ENCODE measurements at places on chromosomes 7 and 10.
A peak's percentile ranks its signal among the peaks of the same experiment; 100 is the strongest.

DNA sequence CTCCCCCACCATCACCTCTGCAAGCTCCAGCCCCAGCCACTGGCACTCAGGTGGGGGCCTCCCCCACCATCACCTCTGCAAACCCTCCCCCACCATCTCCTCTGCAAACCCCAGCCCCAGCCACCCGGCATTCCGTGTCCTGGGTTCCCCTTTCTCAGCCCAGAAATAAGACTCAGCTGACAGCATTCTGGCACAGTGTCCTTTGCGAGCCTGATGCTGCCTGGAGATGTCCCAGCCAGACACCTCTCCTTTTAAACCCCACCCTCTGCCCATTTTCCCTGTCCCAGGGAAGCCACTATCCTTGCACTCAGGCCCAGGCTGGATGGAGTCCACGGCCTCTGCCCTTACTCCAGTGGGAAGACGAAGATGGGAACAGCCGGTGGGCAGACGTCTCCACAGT, 49.8 kb downstream of the ELFN1 start:
- DNase-seq, result no peak

DNA sequence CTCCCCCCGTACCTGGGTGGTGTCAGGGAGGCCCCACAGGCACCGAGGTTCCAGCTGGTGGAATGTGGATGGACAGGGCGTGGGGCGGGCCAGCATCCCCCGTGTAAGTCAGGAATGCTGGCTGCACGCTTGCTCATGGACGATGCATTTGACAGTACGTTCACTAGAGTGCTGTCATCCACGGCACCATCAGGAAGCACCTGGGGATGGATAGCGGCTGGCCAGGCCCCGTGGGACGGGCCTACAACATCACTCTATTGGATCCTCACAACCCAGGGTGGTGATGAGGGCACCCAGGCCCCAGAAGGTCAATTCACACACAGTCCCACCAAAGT, 63.6 kb downstream of the INSIG1 start:
- DNase-seq, result no peak

GRCh38 chr10:49254556-49255318, 44.2 kb upstream of the C10orf71 start:
- no peak for DNase-seq

GRCh38 chr10:110634527-110635209, 9.5 kb upstream of the RBM20 start:
- no peak for DNase-seq

- DNase-seq, result no peak
Observed at GRCh38 chr10:99389729-99390480, 40.5 kb downstream of the GOT1 start.

GRCh38 chr7:38282081-38282480, 8.6 kb upstream of the TARP start:
- DNase-seq, result no peak

GRCh38 chr10:14063531-14064285, 267.0 kb downstream of the FRMD4A start:
- DNase-seq, result peak; percentile 91

GRCh38 chr10:34241226-34242000, 573.7 kb downstream of the PARD3 start:
- peak; percentile 52 for DNase-seq

DNA sequence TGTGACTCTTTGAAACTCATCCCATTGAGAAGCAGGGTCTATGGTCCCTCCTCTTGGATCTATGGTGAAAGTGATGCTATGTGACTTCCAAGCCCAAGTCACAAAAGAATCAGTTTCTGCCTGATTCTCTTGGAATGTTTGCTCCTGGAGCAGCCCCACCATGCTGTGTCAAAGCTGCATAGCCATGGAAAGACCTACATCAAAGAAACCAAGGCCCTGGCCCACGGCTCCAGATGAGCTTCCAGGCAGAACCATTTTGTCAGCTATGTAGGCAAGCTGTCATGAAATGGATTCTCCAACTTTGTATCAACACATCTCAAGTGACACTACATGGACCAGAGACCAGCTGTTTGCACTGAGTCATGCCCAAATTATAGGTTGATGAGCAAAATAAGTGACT, 77.0 kb downstream of the AASS start:
- no peak for DNase-seq

DNA sequence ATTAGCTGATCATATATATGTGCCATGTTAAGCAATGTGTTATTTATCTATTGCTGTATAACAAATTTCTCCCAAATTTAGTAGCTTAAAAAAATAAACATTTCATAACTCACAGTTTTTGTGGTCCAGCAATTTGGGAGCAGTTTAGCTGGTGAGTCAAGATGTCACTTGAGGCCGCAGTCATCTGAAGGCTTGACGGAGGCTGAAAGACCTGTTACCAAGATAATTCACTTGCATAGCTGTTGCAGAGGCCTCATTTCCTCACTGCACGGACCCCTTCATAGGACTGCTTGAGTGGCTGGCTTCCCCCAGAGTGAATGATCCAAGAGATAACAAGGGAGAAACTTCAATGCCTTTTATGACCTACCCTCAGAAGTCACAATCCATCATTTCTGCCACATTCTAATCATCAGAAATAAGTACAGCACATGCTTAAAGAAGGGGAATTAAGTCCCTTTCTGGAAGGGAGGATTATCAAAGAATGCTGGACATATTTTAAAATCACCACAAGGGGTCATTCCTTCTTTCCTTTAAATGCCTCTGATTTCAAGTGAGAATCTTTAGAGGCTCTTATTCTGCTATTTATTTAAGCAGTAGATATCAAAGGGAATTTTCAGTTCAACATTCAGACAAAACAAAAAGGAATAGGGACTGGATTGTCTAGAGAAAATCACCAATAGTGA, 10.5 kb upstream of the SRPK2 start:
- peak; percentile 44 for DNase-seq

GRCh38 chr10:130986846-130987245, 324.7 kb downstream of the TCERG1L start:
- DNase-seq, result no peak

DNA sequence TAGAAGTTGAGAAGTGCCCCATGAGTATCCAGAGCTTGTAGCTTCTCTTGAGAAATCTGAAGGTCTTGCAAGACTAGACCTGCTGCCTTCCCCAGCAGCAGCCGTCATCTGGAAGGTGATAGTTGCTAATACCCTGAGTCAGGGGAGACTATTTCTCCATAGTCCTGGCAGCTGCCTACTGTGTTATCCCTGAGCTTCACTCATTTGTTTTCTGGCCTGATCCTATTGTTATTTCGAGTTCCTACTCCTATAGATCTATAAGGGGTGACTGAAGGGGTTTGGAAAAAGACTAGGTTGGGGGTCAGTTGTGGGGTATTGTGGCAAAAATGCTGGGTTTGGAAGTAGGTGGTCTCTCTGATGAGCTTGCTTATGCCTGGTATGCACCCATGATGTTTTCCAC, 297.8 kb downstream of the CNTNAP2 start:
- no peak for DNase-seq

- no peak for DNase-seq
Observed at GRCh38 chr10:122281751-122282150, 10.7 kb downstream of the BTBD16 start.

DNA sequence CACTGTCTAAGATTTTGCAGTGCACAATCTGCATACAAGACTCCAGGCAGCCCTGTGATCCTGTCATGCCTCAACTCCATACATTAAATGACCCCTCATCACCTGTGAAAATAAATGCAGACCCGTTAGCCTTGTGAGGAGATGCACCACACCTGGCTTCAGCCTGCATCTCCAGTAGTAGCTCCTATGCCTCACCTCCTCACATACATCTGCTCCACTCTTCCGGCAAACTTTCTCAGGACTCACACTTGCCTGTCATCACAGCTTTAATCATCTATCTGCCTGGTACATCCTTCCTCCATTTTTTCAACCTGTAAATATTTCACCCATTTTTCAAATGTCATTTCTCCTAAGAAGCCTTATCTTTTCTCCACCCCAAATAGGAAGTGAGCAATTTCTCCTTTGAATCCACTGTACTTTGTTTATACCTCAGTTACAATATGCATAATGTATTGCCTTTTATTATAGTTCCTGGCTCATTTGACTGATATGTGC, 39.3 kb upstream of the ABCB5 start:
- DNase-seq, result no peak

- DNase-seq, result peak; percentile 75
Observed at GRCh38 chr7:121076350-121077164, 88.0 kb downstream of the CPED1 start.

- no peak for DNase-seq
Observed at GRCh38 chr7:150410131-150410530, 31.0 kb downstream of the ZNF775 start.

DNA sequence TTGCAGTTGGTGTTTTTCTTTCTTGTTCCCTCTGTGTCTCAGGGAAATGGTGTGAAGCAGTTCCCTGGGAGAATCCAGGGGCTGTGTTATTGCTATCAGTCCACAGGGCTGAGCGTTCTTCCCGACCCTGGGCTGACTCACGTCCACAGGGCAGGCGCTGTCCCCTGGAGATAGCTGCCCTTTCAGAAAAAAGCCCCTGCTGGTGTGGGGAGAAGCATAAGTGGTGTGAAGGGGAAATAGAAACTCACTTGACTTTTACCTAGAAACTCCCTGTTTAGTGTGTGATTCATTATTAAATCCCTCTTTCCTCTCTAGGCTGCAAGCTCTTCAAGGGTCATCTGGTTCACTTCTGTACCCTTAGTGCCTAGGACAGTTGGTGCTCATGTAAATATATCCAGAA, 63.3 kb upstream of the SMNDC1 start:
- no peak for DNase-seq

GRCh38 chr10:6083523-6084475, 5.0 kb upstream of the RBM17 start:
- peak; percentile 23 for DNase-seq

DNA sequence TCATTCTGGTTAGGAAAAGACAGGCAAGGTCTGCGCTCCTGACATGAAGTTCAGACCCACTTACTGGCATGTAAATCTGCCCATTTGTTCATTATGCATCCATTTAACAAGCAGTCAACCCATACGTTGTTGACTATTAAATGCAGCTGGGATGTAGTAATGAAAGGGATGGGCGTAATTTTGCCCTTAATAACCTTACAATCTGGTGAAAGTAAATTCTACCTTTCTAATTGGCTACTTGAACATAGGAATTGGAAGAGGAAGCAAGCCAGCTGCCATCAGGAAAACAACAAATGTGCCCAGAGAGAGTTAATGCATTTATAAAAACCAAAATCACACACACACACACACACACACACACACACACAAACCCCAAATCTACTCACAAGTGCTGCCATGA, 170.2 kb upstream of the PITRM1 start:
- DNase-seq, result no peak

GRCh38 chr10:47247148-47248059, 52.6 kb upstream of the GDF10 start:
- no peak for DNase-seq

DNA sequence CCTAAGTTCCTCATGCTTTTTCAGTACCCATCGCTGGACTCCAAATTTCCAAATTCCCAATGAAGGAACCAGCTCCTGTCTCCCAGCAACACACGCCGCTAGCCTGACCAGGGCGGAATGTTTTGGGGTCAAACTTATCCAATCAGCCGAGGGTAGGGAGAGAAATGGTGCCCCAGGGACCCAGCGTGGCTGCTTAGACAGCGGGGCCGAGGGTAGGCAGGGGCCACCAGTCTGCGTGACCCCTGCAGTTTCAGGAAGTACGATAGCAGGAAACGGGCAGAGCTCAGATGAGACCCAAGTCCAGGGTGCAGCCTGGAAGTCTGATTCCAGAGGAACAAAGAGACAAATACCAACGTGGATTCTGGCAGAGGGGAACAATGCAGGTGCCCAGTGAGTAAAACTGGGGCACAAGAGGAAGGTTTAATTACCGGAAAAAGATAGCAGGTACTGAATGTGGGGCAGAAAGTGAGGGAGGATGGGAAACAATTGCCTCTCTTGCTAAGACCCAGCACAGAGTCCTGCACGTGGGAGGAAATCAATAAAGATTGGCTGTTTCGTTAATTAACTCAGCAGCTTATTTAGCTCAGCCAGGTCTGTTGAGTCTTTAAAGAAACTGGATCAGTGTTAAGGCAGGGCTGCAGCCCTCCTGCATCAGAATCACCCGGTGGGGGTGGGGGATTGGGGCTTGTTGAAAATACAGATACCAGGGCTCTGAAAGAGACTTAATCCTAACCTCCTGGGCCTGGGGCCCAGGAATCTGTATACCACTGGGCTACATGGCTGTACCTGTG, 50.4 kb upstream of the NFE2L3 start:
- DNase-seq, result no peak

DNA sequence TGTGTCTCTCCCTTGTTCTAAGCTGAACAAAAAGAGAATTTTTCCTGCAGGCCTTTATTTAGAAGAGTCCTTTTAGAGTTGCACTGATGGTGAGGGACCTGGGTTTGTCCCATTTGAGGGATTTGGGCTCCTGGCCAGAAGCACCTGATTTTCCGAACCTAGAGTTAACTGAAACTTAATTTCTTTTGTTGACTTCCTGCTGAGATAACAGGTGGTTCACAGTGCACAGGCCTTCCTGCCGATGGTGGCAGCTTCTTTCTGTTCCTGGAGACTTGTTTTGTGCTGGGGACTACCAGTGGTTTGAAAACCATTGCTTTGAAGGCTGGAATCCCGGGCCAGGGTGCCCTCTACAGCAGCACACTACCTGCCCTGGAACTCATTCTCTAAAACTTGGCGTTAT, 99.2 kb downstream of the SUGCT start:
- DNase-seq, result no peak

- DNase-seq, result peak; percentile 58
Observed at GRCh38 chr7:91193141-91193540, 71.1 kb upstream of the FZD1 start.

GRCh38 chr7:17580856-17581255, 282.4 kb downstream of the AHR start:
- peak; percentile 50 for DNase-seq

DNA sequence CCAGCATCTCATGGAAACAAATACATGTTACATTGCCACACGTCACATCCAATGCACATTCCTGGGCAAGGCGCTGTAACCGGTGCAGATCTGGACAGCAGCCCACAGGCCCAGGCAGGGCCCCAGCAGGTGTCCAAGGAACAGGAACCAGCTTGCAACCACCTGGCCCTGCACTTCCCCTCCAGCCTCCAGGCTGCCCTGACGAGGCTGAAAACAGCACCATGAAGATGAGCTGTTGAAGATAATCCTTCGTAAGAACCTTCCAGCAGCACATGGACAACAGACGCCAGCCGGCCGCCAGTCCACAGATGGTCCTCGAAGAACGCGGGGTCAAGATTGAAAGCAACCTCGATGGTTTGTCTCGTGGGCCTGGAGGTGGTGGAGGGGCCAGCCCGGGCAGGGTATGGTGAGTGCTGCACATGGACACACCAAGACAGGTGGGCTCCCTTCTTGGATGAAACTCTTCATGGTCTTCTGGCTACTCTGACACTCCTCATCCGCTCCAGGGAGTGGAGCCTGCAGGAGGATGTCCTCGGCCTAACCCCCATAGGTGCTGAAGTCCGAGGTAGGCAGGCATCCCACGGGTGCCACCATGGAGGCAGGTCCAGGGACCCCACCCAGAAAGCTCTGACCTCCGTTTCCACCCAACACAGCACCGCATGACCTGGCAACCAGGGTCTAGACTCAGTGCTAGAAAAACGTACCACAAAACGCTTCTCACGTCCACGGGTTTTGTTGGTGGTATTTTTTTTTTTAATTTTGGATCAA, 22.9 kb downstream of the PDGFA start:
- no peak for DNase-seq

- DNase-seq, result no peak
Observed at GRCh38 chr7:34837316-34837715, 179.3 kb downstream of the NPSR1 start.

Measured in fibroblast of skin of abdomen (primary cell).